Globus pallidus (tissue), 1 donor: ENCODE measurements at places on chromosomes 7 and 10.

DNA sequence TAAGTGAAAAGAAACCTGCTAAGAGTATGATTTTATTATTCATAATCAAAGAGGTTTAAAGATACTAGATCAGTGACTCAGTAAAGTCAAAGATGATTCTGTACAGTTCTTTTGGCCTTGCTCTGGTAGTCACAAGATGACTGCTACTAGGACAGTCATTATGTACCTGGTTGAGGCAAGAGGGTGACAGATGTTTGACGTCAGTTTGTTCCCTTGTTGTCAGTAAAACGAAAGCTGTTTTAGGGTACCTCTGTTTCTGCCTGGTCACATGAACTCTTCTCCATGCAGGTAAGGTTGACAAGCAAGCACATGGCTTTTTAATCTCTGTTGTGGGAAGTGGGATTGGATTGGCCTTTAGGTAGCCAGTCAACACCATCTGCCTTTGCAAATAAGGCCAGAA lies 308.0 kb downstream of the EXOC4 start:
- no peak for DNase-seq

DNA sequence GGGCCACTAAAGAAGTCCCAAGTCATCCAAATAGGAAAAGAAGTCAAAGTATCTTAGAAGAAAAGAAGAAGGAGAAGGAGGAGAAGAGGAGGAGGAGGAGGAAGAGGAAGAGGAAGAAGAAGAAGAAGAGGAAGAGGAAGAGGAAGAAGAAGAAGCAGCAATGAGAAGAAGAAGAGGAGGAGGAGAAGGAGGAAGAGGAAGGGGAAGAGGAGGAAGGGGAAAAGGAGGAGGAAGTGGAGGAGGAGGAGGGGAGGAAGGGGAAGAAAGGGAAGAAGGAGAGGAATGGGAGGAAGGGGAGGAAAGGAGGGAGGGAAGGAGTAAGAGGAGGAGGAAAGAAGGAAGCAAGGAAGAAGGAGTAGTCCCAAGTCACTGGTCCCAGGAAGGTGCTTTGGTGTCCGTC lies 21.7 kb upstream of the RADIL start:
- DNase-seq: no peak

DNA sequence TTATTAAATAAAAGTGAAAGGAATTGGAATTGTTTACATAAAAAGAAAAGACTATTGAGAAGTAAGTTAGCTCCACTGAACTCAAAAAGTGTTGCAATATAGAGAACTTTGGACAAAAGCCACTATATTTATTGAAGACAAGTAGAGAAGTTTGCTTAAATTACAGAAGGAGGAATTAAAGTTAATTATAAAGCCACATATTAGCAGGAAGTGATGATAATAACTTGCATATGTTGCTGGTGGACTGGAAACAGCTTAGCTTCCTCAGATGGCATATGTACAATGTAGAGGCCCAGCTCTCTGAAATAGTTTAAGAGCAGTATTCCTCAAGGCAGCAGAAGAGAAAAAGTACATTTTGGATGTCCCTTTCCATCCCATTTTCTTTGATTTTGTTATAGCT lies 400.7 kb downstream of the GATA3 start:
- DNase-seq: no peak

DNA sequence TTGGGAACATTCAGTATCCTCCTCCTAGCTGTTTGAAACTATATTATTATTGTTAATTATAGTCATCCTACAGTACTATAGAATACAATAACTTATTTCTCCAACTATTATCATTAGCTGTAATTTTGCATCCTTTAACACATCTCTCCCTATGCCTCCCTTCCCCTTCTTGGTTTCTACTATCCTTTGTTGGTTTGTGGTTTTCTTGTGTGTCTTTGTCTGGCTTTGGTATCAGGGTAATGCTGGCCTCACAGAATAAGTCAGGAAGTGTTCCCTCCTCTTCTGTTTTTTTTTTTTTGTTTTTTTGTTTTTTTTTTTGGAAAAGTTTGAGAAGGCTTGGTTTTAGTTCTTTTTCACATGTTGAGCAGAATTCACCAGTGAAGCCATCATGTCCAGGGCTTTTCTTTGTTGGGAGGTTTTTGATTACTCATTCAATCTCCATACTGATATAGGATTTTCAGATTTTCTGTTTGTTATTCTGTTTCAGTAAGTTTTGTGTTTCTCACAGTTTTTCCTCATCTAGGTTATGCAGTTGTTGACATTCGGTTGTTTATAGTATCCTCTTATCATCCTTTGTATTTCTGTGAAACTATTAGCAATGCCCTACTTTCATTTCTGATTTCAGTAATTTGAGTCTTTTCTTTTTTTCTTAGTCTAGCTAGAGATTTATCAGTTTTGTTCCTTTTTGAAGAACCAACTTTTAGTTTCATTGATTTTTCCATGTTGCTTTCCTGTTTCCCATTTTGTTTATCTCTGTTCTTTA lies 21.6 kb downstream of the C1GALT1 start:
- no peak for DNase-seq

- no peak for DNase-seq
Observed at GRCh38 chr7:138934367-138934766, 46.8 kb downstream of the KIAA1549 start.
